ENCODE measurements at places on chromosomes 2 and 18.

DNA sequence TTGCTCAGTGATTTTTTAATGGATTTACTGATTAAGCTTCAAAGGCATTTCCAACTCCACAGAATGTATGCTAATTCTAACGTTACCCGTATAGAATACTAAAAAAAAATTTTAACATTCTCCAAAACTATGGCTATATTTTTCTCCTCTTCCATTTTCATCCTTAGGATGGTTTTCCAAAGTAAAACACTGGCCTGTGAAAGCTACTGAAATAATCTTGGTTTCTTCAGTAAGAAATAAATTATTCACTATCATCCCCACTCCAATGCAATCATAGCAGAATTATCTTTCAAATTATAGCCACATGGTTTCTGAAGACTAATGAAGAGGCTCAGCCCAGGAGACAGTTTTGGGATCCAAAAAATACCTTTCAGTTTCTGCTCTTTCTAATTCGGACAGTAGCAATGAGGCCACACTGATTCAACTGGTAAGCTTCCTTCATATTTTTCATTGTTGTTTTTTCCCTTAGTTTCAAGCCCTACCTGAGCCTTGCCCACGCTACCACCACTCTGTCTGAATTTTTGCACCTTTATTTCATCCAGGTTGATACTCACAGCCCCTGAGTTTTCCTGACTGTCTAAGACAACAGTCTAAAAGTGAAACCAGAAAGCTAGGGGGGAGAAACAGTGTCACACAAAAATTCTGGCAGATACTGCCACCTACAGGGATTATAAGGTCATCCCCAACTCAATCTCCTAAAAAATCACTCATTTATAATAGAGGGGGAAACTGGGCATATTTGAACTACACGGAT lies 887.9 kb downstream of the NRXN1 start:
- no peak for DNase-seq

DNA sequence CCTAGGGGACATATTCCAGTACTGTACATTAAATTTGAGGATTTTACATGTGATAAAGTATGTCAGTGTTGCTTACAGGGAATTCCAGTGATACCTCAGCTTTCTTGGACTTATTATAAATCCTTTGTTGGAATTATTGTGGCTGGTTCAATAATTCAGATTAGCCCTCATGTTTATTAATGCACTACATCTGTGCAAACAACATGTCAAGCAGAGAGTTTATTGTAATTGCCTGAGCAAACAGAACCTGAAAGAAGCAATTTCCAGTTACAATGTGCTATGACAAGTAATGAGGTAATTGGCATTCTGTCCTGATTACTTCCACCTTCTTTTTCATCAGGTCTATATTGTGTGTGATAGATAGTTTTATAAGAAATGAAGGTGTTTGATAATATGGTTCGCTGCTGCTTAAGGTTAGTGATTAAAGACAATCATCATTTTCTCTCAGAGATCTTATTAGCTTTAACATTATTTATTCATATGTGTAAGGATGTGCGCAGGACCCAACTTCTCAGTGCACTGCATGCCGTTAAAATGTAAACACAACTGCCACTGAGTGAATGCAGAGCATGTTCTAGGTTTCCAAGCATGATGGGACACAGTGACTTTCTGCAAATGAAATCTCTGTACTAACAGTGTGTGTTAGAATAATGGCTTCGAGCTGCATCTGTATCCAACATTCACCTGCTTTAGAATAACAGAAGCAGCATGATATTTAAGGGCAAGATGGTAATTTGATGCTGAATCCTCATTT lies 973.7 kb upstream of the POU3F3 start:
- DNase-seq, result no peak

DNA sequence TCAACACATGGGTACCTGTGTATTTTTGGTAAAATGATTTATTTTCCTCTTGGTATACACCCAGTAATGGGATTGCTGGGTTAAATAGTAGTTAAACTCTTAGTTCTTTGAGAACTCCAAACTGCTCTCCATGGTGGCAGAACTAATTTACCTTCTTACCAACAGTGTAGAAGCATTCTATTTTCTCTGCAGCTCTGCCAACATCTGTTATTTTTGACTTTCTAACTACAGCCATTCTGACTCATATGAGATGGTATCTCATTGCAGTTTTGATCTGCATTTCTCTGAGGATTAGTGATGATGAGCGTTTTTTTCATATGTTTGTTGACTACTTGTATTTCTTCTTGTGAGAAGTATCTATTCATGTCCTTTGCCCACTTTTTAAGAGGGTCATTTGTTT lies 180.6 kb downstream of the FSIP2 start:
- no peak for DNase-seq

DNA sequence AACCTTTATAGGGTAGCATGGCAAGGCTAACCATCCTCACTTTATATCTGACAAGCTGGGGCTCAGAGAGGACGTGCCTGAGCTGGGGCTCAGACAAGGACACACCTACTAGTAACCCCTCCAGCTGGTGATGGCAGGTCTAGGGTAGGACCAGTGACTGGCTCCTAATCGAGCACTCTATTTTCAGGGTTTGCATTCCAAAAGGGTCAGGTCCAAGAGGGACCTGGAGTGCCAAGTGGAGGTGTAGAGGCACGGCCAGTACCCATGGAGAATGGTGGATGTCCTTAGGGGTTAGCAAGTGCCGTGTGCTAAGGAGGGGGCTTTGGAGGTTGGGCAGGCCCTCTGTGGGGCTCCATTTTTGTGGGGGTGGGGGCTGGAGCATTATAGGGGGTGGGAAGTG lies 1.2 kb upstream of the DES start:
- DNase-seq, result no peak

Measured in T-helper 17 cell (primary cell).